GM06990 (cell line): ENCODE measurements at places on chromosomes 13 and 19.

DNA sequence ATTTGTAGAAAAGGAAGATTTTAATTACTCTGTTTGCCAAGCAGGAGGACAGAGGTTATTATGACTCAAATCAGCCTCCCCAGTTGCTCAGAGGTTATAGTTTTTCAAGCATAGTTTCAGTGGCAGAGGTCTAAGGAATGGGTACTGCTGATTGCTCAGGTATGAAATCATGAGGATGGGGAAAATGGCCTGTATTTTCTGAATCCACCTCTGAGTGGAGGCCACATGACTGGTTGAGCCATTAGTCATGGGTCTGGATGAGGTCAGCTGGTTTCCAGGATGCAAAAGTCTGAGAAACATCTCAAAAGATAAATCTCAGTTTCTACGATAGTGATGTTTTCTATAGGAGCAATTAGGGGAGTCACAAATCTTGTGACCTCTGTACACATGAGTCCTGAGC is 62.8 kb upstream of the CEACAM8 start:
- DNase-seq: no peak

DNA sequence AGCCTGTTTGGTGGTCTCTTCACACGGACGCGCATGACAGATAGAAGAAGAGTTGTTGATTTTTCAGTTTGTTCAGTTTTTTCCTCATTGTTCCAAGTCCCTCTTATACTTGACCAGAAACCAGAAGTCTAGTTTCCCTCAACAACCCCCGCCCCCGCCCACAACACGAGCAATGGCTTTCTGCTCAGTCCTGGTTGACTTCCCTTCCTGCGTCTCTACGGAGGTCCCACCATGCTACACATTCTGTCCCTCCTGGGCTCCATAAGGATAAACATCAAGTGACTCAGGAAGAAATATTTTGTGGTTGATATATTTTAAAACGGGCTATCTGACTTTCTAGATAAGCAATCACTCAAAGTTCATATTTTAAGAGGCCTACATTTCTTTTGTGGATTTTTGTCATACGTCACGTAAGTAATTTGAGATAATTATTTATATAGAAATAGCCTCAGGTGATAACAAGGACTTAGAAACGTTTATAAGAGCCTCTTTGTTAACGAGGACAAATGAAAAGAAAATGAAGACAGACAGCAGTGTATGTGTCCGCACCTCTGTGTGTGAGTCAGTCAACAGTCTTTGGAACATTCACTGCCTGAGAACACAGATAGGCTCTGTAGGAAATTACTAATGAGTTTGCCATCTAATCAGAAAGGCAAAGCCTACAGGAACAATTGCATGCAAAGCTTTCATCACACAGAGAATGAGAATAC is 214.4 kb downstream of the RAP2A start:
- no peak for DNase-seq

- no peak for DNase-seq
These were observed 45.9 kb downstream of the COMP start for GRCh38 chr19:18745012-18745735.

DNA sequence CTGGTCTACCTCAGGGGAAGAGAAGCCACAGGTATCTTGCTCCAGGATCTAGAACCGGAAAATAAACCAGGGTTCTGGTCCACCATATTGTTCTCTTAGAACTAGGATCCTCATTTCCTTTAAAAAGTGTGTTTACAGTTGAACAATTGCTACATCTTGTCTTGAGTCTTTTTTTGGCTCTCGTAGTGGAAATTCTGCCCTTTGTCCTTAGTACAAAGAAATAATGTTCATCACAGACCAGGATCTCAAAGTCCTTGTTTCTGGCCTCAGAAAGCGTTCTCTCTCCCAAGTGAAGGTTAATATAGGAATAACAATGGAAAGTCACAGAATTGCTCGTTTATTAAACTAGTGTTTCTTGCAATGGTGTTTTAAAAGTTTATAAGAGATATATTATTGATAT is 20.8 kb downstream of the KLF2 start:
- DNase-seq: no peak

DNA sequence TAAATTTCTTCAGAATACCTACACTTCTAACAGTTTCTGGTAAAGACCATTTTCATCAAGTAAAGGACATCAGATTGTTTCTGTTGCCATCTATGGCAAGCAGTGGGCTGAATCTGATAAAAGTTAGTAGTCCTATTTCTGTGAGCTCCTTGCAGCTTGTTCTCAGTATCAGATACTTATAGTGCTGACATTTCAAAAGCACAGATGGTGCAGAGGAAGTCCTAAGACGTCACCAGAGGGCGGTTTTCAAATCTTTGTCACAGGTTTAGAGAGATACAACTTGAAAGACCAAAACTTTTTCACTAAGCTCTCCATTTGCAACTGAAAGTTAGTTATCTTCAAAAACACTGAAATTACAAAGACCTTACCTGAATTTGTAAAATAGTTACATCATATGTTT is 719.8 kb downstream of the SLITRK1 start:
- no peak for DNase-seq

DNA sequence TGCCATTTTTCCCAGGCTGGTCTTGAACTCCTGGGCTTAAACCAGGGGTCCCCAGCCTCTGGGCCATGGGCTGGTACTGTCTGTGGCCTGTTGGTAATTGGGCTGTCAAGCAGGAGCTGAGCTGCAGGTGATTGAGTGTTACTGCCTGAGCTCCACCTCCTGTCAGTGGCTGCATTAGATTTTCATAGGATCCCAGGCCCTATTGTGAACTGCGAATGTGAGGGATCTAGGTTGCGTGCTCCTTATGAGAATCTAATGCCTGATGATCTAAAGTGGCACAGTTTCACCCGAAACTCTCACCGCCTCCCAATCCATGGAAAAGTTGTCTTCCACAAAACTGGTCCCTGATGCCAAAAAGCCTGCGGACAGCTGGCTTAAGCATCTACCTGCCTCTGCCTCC is 16.6 kb upstream of the ZNF536 start:
- DNase-seq: no peak

DNA sequence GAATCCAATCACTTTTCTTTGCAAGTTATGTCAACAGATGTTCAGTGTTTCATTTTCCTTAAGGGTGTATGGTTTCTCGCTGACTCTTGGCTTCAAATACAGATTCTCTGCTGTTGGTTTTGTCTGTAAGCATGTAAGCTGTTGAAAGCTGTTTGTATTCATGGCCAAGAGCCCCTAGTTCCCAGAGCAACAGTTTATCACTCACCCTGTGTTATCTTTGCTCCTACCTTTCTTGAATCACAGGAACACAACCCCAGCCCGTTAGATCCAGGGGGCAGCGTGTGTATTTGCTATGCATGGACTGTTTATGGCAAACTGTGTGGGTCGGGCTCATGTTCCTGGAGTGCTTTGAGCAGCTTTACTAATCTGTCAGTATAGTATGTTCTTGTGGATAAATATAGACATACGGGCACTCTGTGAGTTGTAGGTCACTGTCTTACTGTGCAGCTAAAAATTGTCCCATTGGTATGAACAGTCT is 28.9 kb downstream of the FRY start:
- DNase-seq: no peak

GRCh38 chr13:33296793-33297425 is 11.4 kb upstream of the STARD13 start:
- DNase-seq: no peak

DNA sequence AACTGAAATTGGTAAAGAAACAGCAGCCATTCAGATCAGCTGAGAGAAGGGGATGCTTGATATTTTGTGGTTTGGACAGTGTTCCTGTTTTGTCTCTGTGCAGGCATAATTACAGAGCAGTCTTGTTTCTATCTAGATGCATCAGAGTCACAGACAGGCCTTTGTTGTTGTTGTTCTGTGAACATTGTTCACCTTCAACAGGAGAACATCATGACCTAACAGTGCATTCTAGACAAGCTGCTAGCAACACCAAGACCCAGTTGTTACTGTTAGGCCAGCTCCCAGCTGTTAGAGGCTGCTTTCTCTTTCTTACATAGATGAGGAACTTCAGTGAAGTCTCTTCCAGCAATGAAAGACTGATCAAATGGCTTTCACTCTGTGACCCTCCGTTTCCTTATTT is 8.5 kb upstream of the LSR start:
- DNase-seq: no peak

DNA sequence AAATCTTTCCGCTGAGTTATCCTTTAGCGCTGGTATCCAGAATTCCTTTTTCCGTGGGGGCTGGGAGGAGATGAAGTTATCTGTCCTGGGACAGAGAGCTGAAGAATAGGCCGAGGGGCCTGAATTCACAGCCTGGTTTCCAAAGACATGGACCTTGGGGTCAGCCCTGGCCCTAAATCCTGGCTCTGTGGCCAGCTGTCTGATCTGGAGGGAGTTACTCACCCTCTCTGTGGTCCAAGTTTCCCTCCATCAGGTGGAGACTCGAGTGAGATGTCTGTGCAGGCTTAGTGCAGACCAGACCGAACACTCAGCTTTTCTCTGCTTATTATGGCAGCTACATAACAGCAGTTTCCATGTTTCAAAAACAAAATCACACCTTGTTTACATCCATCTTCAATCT is 59.6 kb downstream of the CDADC1 start:
- no peak for DNase-seq

- DNase-seq: no peak
These were observed 20.8 kb downstream of the MBNL2 start for GRCh38 chr13:97242755-97243497.

DNA sequence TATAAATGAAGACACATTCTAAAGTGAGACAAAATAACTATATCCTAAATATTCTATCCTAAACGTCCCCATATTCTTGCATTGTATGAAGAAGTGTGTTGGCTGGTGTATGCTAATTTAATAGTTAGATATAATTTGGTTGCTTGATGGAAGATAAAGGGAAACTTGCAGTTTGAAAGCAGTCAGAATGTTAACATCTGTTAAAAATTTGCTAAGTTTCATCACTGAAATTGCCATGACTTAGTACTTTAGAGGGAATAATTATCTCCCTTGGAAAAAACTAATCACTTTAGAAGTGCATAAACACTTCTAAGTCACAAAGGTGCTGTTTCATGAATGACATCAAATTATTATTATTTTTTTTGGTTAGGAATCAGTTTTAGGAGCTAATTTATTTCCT is 61.6 kb downstream of the ITGBL1 start:
- no peak for DNase-seq

DNA sequence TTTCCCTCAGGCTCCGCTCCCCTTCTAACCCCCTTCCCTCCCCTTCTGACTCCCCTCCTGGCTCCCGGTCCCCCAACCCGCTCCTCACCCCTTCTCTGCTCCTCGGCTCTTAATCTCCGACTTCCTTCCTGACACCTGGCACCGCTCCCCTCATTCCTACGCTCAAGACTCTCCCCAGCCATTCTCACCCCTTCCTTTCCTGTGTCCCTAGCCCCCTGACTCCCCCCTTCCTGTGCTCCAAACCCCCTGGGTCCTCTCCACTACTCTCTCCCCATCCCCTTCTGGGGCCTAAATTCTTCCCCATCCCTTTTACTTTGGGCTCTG is 658 bp downstream of the CLPP start:
- DNase-seq: no peak

DNA sequence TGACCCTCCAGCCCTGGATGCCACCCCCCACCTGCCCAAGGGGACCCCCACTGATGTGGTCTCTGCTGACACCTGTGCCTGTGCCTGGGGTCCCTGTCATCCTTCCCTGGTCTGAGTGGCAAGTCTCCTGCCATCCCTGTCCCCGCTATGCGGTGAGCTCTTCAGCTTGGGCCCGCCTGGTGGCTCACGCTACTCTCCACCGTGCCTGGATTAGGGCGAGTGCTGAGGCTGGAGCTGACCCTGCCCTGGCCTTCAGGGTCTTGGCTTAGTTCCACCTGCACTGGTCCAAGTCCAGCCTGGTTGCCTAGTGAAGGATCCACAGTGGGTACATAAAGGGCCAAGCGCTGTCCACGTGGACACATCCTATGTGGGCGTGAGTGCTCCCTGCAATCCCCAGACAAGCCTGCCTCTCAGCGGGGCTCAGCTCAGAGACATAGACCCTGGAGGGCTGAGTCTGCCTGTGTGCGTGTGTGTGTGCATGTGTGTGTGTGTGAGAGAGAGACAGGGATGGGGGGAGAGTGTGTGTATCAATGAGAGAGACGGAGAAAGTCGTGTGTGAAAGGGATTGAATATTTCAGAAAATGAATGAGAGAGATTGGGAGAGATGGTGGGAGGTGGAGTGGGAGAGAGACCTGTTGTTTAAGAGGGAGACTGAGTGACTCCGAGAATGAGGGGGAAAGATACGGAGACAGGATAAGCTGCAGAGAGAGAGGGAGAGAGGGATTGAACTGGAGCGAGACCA is 22.1 kb downstream of the WTIP start:
- DNase-seq: no peak

DNA sequence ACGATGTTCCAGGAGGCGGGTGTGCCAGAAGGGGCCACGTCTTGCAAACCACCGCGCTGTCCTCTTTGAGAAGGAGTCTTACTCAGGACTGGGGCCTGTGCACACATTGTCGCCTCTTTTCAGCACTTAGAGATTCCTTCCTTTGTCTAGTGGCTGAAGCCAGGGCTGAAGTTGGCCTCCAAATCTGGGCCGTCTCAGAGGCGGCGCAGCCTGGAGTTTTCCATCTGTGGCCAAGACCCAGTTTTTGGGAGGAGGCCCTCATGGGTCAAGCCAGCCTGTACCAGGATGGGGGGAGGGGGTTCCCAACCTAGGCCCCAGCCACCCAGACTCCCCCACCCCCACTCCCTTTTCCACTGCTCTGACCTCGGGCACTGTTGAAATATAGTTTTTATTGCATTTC is 11.8 kb downstream of the ANO8 start:
- no peak for DNase-seq

DNA sequence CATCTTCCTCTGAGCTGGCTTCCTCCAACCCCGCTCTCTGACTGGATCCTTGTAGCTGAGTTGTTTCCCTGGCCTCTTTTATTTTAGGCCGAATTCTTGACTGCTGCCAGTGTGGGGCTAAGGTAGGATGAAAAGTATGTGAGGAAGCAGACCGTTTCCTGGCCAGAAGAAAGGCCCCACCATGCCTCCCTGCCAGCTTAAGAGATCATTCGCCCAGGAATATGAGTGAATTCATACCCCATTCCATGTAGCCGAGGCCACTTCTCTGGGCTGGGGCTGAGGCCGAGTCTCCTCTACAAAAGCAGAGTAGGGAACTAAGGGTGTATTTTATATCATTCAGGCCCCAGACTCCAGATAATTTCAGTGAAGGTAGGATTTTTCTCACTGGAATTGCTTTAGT is 32.3 kb downstream of the NFIX start:
- DNase-seq: no peak

DNA sequence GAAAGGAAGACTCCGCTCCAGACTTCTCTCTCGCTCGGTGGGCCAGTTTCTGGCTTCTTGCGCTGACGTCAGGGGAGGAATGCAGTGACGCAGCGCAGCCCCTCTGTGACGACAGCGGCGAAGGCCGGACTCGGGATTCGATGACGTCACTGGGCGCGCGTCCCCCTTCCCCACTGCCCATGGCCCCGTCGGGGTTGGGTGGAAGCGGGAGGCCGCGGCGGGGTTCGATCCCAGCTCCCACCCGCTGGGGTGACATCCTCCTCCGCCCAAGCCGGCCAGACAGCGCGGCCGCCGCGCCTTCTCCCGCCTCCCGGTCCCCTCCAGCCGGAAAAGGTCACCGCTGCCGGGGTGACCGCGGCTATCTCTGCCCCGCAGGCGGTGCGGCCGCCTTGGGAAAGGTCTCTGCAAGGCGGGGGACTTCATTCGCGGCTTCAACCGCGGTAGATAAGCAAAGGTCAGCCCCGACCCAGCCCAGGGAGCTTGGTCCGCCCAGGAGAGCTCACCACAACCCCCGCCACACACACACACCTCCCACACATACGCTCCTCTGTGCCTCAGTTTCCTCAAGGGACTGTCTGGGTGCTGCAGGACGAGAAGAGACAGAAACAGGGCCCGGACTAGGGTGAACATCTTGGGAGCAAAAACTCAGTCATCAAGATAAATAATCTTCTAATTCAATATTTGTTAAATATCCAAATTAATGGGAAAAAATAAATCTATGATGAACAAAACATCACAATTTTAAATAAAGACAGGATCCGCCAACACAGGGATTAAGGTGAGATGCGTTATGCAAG is 844 bp upstream of the RFX1 start:
- DNase-seq: no peak
